ENCODE measurements at places on chromosomes 6 and 20. TPM values are rescaled to one million over a fixed set of nuclear protein-coding genes. Genes with fewer than 3 reads are reported as not detected.

The FAM83D gene
- total RNA-seq: 71.4 TPM

The RNF217 gene
- 14.8 TPM for total RNA-seq

The SMOC2 gene
- not detected for total RNA-seq

- no peaks in the 10 kb centered on the region for H3K27me3 ChIP-seq
- DNase-seq: no peak
- no peaks in the 10 kb centered on the region for H3K36me3 ChIP-seq
Measured at GRCh38 chr6:156262014-156262413, 515.2 kb upstream of the ARID1B start.

- no peaks in the 10 kb centered on the region for H3K4me1 ChIP-seq
- peaks cover 66% of the 10 kb centered on the region for H3K27me3 ChIP-seq
- no peak overlapping the region for H3K27ac ChIP-seq
- no peaks in the 10 kb centered on the region for H3K36me3 ChIP-seq
Measured at GRCh38 chr20:63053432-63054102, 46.8 kb upstream of the BHLHE23 start.

GRCh38 chr20:24998121-24998520 is 5.6 kb upstream of the APMAP start:
- no peak overlapping the region for H3K27ac ChIP-seq
- peaks cover 27% of the 10 kb centered on the region for H3K4me1 ChIP-seq
- H3K4me3 ChIP-seq: no peak overlapping the region
- DNase-seq: peak; percentile 16
- no peaks in the 10 kb centered on the region for H3K27me3 ChIP-seq
